ENCODE measurements at places on chromosomes 3 and 15.

GRCh38 chr15:87680208-87680607, 576.3 kb downstream of the NTRK3 start:
- no peak for DNase-seq

GRCh38 chr3:108564564-108564963, 24.7 kb downstream of the CIP2A start:
- no peak for DNase-seq

DNA sequence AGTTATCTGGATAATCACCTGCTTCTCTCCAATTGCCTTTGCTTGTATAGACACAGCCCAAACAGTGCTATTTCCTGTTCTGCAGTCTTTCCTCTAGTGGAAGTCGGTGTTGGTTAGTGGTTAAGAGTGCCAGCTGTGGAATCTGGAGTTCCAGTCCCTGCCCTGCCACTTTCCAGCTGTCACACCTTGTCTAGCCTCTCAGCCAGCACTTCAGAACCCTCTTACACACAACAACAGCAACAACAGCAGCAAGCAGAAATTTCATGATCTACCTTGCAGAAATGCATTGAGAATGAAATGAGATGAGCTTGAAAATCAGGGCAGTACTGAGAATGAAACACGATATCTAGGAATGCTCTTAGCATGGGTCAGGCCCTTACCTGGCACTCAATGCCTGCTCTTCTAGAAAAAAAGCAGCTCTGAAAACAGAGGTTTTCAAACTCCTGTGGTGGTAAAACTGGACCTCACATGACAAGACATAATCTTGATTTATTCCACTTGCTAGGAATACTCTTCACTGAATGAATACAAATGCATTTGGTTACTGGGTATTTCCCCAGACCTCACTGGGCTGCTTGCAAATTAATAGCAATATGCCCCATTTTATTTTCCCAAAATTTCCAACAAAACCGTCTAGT, 3.3 kb upstream of the WNT5A start:
- DNase-seq = no peak

GRCh38 chr3:184574515-184575417, 13.2 kb downstream of the EPHB3 start:
- no peak for DNase-seq
